ENCODE measurements at places on chromosomes 16 and 17.

DNA sequence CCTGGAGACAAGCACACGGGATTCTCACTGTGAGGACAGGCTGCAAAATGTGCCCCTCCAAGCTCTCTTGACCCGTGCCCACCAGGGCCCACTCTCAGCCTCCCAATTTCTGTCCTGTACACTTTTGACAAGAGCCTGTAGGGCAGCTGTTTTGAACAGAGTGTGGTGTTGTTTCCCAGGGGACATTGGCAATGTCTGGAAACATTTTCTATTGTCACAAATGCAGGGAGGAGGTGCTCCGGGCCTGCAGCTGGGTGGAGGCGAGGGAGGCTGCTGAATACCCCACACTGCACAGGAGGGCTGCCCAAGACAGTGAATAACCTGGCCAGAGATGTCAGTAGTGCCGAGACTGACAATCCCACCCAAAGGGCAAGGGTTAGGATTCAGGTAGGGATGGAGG lies 10.5 kb downstream of the CEP295NL start:
- no peak for DNase-seq

- peak; percentile 94 for DNase-seq
Observed at GRCh38 chr17:63698886-63699637, 863 bp downstream of the LIMD2 start.

DNA sequence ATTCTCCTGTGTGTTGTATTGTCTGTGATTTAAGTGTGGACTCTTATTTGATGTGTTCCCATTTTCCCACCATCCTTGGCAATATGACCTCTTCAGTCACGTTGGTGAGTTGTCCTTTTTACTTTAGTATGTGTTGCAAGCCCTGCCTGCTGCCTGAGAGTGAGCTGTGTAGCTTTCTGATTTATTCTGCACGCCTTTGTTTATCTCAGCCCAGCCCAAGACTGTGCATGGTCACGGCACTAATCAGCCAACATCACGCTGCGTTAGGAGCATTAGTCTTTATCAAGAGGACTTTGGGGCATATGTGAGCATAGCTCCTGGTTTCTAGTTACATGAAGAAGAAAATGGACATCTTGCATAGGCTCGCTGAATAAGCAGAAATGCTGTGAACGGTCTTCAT lies 6.0 kb downstream of the TOM1L1 start:
- DNase-seq, result no peak

DNA sequence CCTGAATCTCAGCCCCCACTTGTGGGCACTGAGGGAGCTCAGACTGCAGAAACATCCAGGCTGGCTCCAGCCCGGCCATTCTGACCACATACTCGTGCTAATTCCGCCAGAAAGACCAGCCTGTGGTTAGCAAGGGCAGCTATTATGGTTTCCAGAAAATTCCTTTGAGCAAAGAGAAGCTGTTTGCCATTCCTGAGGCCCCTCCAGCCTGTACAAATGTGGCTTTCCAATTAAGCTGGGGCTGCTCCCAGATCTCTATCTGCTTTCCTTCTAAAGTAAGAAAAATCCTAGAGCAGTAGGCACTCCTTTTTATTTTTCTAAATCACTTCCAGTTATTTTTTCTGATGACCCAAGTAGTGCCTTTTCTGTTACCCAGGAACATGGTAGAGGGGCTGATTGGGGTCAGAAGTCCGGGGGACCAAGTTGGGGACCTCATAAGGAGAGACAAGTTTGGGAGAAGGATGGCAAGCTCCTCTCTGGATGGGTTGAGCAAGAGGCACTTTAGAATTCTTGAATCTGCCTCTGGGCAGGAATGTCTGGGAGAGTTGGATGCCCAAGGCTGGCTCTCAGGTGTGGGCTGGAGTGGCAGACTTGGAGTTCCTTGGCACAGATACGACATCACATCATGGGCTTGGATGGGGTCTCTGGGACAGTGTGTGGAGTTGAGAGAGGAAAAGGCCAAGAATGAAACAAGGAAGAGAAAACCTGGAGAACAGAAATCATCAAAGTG lies 83.3 kb upstream of the TNRC6C start:
- DNase-seq, result no peak

DNA sequence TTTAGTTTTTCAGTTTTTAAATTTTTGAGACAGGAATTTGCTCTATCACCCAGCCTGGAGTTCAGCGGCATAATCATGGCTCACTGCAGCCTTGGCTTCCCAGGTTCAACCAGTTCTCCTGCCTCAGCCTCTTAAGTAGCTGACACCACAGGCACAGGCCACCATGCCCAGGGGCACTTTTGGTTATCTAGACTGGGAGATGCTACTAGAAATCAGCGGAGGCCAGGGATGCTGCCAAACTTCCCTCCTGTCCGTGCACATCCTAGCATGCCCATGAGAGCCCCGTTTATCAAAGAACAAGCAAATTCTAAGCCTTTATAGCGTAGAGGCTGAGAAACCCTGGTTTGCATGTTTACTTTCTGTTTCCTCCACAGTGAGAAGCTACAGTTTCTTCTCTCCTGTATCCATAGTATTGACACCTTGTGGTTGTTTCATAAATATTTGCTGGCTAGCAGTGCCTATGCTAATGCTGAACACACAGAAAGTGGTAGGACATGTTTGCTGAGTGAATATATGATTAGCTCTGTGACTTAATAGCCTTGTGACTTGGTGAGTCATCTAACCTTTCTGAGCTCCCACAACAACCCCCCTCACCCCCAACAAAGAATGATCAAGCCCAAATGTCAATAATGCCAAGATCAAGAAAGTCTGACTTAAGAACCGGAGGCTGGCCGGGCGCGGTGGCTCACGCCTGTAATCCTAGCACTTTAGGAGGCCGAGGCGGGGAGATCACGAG lies 39.2 kb upstream of the MAF start:
- peak; percentile 34 for DNase-seq

Data from CD4-positive, alpha-beta T cell treated with Interleukin-17A for 1 hour (primary cell).